ENCODE measurements at places on chromosomes 11 and 22.

GRCh38 chr11:47163193-47163592 lies 13.5 kb downstream of the ARFGAP2 start:
- no peak for DNase-seq

- no peak for DNase-seq
Observed at GRCh38 chr22:42343531-42344081, 73.2 kb upstream of the TCF20 start.

DNA sequence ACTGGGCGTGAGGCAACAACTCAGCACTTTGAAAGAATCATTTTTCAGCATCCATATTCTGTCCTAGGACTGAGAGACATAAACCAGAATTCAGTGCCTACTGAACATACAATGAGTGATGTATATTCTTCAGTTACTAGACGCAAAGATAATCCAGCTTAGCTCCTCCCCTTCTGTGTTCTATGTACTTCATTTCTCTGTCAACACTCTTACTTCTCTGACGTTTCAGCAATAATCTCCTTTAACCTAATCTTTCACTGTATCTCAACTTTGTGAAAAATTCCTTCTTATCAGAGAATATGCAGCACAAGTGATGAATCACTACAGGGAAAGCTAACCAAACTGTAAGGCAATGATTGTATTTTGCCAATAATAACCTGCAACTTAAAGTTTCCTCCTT lies 2.5 kb upstream of the OR51B5 start:
- no peak for DNase-seq

- peak; percentile 79 for DNase-seq
Observed at GRCh38 chr11:44112091-44112821, 16.8 kb downstream of the EXT2 start.

DNA sequence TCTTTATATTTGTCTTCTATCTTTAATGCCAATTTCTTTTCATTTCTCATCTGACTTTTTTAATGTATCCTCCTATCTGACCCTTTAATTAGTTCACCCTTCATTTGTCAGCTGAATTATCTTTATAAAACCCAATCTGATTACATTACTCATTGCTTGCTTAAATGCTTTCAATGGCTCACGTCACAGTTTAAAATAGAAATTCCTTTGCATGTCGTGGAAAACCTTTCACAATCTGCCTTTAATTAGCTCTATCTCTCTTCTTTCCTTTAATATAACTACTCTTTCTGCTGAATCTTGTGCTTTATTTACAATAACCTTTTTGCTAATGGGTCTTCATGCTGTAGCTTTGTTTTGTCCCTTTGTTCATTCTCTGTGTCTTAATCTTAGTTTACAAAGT lies 125.7 kb downstream of the DYNC2H1 start:
- no peak for DNase-seq

DNA sequence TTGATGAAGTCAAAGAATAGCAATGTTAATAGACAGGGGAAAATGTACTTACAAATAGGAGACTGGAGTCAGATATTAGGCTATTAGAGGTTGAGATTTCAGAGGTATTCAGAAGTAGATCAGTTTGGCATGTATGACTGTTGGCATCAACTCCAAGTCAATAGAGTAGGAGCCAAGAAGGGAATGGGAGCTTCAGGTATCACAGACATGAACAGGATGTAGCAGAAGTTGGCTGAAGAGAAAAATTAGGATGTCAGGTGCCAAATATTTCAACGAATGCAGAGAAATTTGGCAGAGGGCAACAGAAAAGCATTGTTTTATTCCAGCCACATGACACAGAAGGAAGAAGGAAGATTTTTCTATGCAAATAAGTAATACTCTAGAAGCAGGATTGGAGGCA lies 69.7 kb downstream of the GLYATL1 start:
- DNase-seq: no peak

Data from left hindlimb (tissue), 1 donor.